ENCODE measurements at places on chromosomes 6 and 20.

GRCh38 chr20:48467622-48468021 is 360.2 kb downstream of the PREX1 start:
- peak; percentile 52 for DNase-seq

DNA sequence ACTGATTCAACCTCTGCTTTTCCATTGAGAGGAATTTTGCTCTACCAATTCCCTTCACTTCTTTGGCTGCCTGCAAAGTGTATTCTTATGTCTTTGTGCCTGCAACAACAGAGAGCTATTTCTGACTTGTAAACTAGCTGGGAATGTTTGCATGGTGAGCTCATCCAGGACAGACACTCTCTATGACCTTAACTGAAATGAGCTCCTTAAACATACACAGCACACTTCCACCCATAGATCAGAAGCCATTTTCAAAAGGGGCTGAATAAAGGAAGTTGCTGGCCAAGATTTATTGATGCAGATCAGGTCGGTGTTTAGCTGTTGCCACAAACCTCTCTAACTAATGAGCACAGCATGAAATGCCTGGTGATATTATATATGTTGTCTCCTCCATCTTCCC is 377.7 kb downstream of the BTBD9 start:
- no peak for DNase-seq

GRCh38 chr20:40233406-40233805 is 455.6 kb downstream of the MAFB start:
- DNase-seq, result no peak

GRCh38 chr6:28867086-28867409 is 56.7 kb downstream of the TRIM27 start:
- no peak for DNase-seq

DNA sequence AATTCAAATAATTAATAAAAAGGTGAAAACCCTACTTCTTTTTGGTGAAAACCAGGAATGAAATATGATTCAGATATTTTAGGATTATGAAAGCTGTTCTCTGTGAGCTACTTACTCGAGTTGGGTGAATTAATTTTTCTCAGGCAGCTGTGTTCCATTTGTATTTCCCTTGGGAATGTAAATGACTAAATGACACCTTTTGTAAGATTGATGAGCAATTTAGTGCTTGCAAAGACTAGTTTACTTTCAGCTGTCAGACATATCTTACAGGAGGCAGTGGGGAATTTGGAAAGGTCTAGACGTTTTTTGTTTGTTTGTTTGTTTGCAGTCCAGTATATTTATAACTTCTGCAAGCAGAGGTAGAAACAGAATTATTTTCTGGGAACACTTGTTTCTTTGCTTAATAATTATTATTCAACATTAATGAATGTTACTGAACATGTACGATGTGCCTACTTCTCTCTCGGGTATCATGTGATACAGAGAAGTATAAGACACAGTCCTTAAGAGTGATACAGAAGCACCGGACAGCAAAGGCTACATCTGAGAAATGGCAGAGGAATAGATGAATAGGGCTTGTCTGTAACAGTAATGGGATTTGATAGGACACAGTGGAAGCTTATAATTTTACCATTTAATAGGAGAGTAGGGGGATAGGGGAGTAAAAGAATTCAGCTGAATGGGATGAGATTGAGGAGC is 91.3 kb downstream of the AKAP7 start:
- no peak for DNase-seq

- DNase-seq, result no peak
Measured at GRCh38 chr6:62265906-62266525, 20.0 kb downstream of the KHDRBS2 start.

DNA sequence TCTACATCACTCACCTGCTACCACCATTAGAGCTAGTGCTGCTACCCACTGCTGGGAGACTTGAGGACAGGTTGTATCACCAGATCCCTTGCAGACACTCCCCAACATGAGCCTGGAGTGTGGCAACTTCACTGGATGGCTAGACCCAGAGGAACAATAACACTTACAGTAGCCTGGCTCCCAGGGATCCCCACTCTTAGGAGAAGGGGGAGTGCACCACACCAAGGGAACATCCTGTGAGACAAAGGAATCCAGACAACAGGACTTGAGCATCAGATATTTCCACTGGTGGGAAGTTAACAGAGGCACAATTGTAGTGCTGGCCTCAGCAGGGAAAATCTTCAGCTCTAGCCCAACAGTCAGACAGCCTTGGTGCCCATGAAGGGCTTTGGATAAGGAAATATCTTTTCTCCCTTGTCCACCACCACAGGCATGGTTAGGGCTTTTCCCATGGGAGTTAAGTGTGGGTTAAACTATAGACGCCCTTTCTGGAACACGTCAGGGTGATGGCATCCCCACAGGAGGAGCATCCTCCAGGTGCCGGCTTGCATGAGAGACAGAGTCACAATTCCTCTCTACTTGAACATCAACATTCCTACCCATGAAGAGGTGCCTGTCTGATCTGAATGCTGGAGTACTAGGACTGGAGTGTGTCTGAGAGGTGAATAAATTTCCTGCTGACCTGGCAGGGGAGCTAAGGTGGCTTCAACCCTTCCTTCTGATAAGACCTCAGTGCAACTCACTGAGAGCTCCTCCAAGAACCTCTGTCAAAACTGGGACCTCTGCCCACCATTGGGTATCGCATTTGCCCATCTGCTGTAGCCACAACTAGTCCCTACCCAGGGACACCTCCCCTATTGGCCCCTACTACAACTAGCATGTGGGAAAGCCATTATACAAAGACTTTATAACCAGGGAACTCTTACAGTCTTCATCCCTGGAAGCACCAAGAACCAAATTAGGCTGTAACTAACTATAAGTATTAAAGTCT is 55.4 kb upstream of the SIRPG start:
- no peak for DNase-seq

DNA sequence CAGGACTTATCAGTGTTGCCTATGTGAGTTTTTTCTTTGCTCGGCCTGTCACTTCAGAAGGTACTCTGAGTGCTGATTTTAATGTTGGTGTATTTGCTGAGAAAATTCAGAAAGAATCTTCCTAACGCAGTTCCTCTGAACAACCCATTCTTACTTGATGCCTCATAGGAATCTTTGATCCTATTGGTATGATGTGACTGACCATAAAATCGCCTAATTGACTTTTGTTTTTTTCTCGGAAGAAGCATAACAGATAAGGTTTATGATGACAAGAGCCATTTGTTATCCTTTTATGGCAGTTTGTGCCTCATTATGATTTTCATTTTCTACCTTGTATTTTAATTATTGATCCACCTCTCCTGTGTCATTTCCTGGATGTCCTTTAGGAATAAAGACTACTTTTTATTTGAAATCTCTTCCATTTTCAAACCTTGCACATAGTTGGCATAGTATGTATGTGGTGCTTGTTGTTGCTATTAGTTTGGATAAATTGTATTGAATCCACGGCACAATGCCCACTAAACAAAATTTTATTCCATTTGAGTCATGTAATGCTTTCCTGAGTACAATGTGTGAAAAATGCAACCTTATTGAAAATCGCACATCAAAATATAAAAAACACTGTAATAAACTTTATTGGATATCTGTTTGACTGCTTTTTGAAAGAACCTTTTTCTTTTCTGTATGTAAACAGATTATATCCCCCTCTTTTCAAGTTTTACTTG is 37.3 kb downstream of the LRRC1 start:
- DNase-seq, result no peak

DNA sequence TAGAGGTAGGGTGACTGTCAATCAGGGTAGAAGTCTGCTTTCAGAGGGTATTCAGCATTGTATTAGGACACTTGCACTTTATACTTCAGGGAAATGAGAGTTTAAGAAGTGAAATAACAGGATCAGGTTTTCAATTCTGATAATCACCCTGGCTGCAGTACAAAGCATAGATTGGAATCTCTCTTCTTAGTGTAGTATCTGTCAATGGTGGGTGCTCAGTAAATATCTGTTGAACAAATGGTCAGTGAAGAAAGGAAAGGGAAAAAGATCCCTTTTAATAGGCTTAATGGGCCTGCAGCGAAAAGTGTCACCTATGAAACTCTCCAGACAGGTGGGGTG is 18.7 kb downstream of the TUBB2B start:
- DNase-seq, result no peak

DNA sequence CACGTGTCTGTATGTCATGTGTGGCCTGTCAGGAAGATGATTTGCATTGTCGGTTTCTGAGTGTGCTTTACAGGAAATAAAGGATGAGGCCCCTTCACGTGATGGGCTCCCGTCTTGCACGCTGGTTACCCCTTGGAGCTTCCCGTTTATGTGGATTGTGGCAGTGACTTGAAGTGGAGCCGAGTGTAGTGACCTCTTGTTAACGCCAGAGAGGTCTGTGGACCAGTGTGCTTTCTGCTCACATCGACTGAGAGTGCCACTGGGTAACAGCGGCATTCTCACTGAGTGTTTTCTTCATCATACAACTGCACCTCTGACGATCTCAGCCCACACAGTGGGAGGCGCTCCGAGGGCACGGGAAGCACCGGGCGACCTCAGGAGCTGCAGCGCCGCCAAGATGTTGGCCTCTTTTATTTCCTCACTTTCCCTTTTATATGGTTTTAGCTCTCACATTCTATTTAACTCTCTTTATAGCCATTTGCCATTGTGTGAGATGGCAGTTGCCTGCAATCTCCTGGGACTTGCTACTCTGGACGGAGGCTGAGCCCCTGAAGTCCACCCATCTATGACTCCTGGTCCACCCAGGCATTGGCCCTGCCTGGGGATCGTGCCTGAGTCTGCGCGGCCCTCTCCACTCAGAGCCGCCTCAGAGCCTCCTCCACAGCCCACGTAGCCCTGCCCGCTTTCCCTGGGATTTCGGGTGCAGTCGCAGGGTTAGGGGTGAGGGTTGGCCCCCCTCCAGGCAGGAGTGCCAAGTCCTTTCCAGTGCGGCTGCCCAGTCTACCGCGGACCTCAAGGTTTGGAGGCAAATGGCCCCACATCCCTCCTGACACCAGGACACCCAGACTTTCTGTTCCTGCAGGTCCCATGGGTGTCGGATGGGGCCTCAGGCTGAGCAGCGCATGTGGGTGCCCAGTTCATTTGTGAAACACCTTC is 238.9 kb downstream of the ERMARD start:
- DNase-seq, result peak; percentile 47

DNA sequence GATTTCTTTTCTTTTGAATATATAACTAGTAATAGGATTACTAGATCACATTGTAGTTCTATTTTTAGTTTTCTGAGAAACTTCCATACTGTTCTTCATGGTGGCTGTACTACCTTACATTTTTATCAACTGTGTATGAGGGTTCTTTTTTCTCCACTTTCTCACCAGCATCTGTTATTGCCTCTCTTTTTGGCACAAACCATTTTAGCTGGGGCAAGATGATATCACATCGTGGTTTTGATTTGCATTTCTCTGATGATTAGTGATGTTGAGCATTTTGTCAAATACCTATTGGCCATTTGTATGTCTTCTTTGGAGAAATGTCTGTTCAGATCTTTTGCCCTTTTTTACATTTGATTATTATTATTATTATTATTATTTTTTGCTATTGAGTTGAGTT is 86.1 kb upstream of the TCF21 start:
- DNase-seq, result no peak

DNA sequence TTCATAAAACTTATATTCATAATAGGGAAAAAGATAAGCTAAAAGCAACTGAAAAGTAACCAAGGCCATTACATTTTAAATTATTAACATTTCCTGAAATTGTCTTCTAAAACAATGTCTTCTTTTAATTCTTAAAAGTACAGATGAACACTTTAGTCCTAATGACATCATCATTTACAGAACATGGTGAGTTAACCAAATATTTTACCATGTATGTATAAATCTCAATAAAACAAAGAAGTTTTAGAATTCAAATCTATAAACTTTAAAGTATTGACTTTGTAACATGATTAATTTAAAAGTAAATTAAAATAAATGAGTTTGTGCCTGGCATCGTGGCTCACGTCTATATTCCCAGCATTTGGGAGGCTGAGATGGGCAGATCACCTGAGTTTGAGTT is 125.9 kb upstream of the PRSS16 start:
- DNase-seq, result no peak

DNA sequence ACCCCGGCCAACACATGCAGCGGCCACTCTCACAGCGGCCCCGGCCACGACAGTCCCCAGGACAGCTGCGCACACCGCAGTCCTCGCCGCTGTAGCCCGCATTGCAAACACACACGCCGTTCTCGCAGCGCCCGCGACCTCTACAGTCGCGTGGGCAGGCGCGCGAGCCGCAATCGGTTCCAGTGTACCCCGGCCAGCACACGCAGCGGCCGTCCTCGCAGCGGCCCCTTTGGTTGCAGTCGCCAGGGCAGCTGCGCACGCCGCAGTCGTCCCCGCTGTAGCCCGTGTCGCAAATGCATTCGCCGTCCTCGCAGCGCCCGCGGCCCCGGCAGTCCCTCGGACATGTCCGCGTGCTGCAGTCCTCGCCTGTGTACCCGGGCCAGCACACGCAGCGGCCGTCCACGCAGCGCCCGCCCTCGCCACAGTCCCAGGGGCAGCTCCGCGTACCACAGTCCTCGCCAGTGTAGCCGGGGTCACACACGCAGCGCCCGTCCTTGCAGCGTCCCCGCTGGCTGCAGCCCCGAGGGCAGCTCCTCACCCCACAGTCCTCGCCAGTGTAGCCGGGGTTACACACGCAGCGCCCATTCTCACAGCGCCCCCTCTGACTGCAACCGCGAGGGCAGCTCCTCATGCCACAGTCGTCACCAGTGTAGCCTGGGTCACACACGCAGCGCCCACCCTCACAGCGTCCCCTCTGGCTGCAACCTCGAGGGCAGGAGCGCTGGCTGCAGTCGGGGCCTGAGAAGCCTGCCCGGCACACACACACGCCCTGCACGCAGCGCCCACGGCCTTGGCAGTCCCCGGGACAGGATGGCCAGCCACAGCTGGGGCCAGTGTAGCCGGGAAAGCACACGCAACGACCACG is 12.5 kb downstream of the TNXB start:
- DNase-seq, result no peak

GRCh38 chr6:154705471-154706113 is 27.6 kb upstream of the SCAF8 start:
- no peak for DNase-seq

- DNase-seq, result no peak
Measured at GRCh38 chr6:7786214-7786661, 60.3 kb downstream of the BMP6 start.

DNA sequence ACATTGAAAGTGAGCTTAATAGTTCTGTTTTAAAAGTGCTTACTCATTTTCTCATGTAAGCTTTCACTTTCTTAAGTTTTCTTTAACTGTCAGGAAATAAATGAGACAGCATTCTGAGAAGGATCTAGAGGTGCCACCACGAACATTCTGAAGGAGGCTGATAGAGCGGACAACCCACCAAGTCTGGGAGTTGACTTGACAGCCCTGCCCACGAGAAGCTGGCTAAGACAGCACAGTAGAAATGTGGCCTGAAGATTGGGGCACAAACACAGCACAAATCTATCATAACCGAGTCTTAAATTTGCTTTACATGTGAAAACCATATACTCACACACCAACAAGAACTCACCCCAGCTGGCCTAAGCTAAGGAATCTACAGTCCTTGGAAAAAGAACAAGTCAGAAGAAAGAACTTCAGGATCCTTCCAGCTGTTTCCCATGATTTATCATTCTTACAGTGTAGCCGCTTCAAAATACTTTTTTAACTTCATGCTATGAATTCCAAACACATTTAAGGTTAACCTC is 144.2 kb upstream of the TNFAIP3 start:
- DNase-seq, result peak; percentile 31

GRCh38 chr20:36591854-36592641 is 13.5 kb upstream of the RAB5IF start:
- DNase-seq, result no peak

- no peak for DNase-seq
Measured at GRCh38 chr6:145743332-145743731, 8.0 kb upstream of the EPM2A start.

- DNase-seq, result no peak
Measured at GRCh38 chr20:35013421-35014411, 58.0 kb downstream of the MYH7B start.

All from GM10248 (cell line).